Thoracic aorta (tissue), 2 donors: ENCODE measurements at places on chromosomes 16 and 17. TPM values are rescaled to one million over a fixed set of nuclear protein-coding genes. Genes with fewer than 3 reads are reported as not detected.

DNA sequence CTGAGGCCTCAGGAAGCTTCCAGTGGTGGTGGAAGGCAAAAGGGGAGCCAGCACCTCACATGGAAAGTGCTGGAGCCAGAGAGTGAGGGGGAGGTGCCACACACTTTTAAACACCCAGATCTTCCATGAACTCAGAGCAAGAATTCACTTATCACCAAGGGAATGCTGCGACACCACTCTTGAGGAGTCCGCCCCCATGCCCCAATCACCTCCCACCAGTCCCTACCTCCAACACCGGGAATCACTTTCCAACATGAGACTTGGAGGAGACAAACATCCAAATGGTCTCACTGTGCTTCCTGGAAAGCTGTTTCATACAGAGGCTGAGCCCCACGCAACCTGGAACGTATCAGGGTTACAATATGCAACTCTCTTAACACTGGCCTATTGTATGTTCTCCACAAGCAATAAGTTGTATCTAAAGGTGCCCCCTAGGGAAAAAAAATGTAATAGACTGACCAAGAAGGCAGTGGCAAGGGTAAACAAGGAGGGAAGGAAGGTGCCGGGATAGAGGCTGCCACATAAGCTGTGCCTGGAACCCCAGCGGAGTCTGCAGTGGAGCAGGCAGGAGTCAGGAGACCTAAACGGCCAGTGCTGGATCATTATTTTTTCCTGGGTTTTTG is 106.7 kb upstream of the FOXF1 start:
- no peak for DNase-seq

The ASGR2 gene
- 1.4 TPM for total RNA-seq

DNA sequence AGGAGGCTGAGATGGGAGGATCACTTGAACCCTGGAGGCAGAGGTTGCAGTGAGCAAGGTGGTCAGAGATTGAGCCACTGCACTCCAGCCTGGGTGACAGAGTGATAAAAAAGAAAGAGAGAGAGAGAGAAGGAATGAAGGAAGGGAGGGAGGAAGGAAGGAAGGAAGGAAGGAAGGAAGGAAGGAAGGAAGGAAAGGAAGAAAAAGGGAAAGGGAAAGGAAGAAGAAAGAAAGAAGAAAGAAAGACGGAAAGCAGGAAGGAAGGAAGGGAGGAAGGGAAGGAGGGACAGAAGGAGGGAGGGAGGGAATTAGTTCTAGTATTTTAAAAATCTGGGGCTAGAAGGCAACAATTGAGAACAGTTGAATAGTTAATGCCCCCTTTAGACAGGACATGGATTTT is 161.5 kb upstream of the CACNG3 start:
- DNase-seq, result no peak

The ATP2A1 gene
- 0.41 TPM for total RNA-seq

The AP1G1 gene
- 65.1 TPM for total RNA-seq

DNA sequence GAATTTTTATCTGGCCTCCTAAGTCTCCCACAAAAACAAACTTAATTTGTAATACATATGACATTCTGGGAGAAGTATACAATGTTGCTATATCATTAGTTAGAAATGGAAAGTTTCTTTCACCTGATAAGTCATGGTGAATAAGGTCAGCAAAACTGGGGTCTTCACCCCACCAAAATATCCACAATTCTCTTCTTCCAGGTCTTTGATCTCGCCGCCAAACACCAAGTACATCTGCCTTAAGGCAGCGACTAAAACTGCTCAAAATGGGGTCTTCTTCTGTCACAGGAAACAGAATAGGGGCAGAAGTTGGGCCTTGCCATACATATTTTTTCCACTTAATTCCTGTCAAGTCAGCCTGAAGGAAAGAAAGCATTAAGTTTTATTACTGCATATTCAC is 2.1 kb downstream of the MED13 start:
- no peak for DNase-seq

DNA sequence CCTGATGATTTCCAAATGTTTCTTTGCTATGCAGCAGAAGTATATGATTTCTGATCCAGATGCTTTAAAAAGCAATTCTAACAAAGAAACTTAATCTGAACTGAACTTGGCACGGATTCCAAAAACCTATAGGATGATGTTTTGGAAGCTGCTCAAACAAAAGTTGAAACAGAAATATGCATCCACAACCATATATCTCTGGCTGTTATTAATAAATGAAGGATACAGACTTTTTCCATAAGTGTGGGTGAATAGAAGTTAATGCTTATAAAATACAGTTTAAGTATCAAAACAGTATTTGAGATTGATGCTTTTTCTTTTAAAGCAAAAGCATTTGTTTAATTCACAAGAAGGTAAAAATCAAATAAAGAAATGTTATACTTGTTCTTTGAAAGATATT is 27.9 kb upstream of the NACA2 start:
- DNase-seq, result no peak

DNA sequence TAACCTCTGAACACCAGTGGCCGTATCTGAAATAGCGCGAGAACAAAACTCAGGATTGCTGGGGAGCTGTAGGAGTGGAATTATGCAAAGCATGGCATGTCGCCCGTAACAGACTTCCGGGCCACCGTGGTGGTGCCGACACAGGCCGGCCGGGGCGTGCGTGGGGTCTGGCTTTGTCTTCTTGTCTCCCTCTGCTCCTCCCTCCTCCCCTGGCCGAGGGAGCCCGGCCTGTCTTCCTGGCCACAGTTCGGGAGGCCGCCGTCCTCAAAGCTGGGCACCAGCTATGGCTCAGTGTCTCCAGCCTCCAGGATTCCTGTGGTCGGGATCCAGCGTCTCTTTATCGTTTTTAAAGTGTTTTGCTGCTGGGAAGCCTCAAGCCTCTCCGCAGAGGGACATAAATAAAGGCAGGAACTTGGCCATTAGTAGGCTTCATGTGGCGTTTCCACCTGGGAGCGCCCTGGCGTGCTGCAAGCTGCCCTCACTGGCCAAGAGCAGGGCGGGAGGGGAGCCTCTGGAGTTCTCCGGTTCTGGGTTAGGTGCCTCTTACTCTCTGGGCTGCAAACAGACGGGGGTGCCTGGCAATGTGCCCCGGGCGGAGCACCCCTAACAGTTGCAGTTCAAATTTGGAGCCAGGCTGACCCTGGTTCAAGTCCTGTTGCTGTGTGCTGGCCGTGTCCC is 22.0 kb upstream of the NPTX1 start:
- no peak for DNase-seq

DNA sequence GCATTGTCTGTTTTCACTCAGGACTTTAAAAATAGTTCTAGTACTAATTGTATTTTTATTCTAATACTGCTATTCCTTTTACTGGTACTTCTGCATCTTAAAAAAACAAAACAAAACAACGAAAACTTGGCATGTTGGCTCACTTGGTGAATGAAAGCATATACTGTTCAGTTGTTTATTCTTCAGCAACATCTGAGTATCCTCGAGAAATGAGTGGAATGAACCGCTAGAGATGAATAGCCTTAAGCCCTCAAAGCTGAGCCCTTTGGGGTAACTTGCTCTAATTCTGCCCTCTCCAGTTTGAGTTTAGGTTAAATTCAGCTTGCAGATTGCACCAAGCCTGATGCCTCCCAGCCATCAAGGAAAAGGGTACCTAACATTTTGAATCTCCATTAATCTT is 126.5 kb downstream of the WWOX start:
- DNase-seq, result no peak

DNA sequence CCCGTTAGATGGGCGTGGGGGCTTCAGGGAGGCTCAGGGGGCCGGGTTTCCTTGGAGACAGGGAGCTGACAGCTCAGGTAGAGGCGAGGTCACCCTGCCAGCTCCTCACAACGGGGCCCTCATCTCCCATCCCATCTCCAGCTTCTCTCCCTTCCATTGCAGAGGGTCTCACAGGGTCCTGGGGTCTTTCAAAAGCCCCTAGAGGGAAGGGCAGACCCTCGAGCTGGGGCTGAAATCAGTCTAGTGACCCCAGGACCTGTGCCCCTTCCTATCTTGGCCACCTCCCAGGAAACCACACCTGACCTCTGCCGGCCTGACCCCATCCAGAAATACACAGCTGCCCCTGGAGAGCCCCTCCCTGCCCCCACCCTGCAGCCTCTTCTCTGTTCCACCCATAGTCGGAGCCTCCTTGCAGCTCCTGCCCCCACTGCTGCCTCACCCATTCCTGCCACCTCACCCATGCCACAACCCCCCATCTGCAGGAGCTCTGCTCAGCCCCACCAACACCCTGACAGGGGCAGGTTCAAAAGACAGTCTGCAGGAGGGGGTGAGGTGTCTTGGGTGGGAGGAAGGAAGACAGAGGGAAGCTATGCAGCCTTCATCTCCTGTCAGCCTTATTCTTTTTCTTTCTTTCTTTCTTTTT is 23.4 kb downstream of the PIK3R5 start:
- DNase-seq, result no peak

The TBX4 gene
- not detected for total RNA-seq

The CALB2 gene
- total RNA-seq, result 0.81 TPM

The TPSD1 gene
- total RNA-seq, result not detected

DNA sequence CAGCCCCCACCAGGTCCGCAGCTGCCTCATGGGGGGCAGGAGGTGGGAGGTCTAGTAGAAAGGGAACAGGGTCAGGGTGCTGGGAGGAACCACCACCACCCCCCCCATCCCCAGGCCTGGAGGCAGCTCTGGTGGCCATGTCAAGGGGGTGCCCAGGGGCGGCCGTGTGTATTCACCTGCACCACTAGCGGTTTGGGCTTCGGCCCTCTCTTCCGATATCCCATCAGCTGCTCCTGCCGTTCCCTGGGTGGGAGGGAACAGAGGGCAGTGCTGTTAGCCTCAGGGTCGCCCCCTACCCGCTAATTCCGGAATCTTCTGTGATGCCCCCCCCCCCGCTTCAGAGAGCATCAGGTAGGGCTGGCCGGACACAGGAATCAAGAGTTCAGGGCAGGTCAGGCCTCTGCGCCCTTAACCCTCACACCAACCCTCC is 3.8 kb downstream of the CBX4 start:
- DNase-seq, result no peak

The C17orf100 gene
- not detected for total RNA-seq

- DNase-seq, result no peak
Measured at GRCh38 chr16:12998361-12999085, 97.1 kb downstream of the SHISA9 start.

The KRT24 gene
- not detected for total RNA-seq

DNA sequence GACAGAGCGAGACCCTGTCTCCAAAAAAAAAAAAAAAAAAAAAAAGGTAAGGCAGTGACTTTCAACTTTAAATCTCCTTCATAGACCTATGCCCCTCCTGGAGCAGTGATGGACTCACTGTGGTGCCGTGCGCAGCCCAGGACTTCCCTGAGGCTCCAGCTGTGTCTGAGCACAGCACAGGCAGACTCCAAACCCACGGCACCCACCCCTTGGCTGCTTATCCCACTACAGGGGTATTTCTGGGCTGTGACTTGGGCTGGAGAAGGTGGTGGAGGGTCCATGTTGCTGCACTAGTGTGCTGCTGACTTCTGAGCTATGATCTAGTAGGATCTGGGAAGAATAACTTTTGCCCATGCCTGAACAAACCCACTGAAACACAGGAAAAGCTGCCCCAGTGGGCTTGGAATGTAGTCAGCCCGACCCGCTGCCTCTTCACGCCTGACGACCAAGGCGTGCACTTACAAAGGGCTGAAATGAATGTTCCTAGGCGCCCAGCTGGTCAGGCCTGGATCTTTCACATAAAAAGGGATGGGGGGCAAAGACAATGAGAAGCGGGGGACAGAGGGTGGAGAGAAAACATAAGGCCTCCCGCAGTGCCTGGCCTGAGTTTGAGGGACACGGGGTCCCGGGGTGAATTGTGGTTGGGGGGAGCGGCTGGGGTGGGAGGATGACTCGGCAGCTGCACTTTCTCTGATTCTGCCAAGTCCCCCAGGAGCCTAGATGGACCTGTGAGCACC is 83.0 kb downstream of the IRF8 start:
- no peak for DNase-seq

GRCh38 chr17:42361781-42362186 is 26.5 kb downstream of the STAT3 start:
- DNase-seq, result no peak

DNA sequence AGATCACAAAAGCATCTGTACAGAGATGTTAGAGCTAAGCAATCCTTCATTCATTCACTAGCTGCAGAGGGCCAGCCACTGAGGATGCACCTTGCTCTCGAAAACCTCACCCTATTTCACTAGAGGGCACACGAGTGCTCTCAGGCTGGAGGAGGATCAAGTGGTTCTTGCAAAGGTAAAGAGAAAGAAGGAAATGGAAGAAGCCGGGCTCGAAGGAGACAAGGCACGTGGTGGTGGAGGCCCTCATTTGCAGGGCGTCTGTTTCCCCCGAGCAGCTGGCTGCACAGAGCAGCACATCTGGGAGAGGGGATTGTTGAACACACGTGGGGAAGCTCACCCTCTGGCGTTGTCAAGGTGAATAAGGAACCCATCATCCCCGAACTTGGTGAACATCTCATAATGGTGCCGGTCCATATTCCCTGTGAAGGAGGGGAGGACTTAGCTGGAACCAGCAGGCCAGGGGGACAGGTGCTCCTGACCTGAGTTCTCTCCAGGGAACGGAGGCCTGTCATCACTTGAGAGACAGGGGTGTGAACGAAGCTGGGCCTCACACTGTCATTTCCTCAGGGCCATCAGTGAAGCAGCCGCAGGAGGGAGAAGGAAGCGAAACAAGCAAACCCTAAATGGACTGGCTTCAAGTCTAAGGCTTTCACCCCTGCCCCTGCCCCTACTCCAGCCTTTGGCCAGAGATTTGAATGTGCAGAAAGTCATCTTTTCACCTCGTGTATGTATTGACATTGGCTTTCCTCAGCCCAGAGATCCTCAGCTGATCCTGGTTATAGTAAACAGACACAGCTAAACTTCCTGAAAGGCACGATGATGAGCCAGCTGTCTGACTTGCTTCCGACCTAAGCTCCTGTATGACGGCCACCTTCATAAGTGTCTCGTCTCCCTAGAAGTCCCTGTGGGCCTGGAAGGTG is 27.6 kb downstream of the PRKAR1A start:
- DNase-seq, result no peak

DNA sequence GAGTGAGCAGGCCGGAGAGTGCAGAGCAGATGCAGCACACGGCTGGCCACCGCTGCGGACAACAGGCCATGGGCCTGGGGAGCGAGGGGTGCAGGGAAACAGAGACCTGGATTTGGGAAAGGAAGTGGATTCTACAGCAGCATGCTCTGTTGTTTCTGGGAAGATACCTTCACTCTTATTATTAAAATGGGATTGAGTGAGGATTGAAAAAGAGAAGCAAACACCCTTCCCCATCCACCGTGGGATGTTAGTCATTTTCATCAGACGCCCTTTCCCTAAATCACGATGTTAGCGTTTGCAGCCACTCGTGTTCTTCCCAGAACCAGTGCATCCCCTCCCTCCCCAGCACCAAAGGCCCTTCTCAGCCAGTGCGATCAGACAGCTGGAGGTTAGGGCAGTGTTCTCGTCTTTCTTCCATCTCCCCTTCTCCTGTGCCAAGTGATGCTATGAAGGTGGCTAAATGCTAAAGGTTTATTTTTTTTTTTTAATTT is 196.5 kb upstream of the CHMP6 start:
- DNase-seq, result no peak

The LITAFD gene
- total RNA-seq, result not detected

The RNF222 gene
- 0.56 TPM for total RNA-seq
